ENCODE measurements at places on chromosomes 5 and 9.

DNA sequence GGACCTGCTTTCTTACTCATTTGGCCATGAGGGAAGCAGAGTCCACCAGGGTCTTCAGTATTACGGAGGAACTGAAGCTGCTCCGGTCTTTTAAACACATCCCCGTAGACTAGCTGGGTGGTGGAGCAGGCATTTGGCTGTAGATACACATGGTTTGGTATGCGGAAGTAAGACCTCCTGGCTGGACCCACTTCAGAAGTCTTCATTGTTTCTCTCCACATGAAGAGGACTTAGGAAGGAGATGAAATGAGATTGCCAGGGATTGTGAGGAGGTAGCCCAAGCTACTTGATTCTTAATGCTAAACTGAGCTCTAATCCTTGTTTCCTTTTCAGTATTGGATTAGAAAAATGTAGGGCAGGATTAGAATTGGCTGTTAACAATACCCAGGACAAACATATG is 32.9 kb downstream of the STXBP1 start:
- DNase-seq = no peak

- no peak for DNase-seq
Measured at GRCh38 chr5:113378514-113378913, 56.3 kb downstream of the TSSK1B start.

DNA sequence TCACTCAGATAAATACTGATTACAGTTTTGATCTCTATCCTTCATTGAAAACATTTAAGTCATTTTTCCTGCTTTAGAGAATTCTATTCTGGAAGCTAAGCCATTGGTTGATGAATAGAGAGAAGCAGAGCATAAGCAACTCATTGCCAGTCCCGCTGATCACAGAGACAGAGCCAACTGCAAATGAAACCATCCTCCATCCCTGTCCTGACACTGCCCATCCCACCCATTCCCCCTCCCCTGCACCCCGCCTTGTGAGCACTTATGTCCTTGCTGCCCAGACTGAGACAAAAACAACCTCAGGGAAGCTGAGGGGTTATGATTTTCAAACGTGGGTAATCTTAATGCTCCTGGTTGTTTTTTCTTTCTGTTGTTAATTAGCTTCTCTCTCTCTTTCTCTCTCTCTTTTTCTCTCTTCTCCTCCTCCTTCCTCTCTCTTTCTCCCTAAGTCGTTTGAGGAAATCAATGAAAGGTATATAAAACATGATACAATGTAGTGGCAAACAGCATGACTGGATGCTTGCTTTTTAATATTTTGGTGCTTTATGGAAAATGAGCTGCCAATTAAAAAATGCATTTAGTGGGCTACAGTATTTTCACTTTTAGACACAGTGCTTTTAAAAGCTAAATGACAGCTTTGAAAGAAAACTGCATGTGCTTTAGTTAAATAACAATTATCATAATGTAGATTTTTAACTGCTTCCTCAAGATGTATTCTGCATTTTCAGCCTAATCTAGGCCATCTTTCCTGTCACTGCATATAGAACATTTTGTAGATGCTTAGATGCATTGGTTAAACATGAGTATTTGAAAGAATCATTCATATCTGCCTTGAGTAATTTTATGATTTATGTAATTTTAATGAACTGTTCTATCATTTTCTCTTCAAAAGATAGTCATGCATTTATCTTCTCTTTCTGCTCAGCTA is 57.3 kb downstream of the CMYA5 start:
- no peak for DNase-seq

DNA sequence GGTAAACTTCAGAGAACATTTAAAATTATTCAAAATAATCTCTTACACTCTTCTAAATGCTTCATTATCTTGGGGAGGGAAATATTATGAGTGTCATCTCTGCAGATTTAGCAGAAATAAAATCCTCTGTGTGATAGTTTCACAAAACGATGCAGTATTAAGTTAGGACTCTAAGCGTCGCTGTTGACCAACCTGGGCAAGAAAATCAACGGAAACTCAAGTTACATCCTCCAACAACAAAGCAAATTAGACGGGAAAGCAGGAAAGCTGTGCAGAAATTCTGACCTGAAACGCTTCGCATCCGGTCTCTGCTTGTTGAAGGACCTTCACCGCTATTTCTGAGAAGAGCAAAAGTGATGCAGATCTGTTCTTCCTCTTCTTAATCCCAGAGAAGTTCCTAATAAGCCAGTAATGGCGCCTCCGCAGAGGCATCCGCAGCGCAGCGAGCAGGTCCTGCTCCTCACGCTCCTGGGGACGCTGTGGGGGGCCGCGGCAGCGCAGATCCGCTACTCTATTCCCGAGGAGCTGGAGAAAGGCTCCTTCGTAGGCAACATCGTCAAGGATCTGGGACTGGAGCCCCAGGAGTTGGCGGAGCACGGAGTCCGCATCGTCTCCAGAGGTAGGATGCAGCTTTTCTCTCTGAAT is at the start of gene PCDHGA6:
PCDHGA6 (plus strand) TSS at position 219 of the 645 bp plus-strand sequence; CDS start at position 412, 193 bp downstream.
- no peak for DNase-seq

DNA sequence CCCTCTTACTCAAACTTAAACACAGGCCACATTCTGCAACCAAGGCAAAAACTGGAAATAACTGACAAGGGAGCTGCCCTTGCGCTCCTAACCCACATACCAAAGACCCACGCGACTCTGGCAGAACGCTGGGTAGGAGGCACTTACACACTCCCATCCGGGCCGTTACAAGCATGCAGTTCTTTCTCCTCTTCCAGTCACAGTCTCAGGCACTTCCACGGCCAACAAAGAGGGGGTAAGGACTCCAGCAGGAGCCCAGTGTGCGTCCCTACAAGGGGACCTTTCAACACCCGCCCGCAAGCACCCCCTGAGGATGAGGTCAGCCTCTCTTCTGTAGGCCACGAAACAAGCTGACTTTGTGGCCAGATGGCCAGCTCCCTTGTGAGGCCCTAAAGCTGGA is 57.4 kb downstream of the SERINC5 start:
- DNase-seq = no peak

DNA sequence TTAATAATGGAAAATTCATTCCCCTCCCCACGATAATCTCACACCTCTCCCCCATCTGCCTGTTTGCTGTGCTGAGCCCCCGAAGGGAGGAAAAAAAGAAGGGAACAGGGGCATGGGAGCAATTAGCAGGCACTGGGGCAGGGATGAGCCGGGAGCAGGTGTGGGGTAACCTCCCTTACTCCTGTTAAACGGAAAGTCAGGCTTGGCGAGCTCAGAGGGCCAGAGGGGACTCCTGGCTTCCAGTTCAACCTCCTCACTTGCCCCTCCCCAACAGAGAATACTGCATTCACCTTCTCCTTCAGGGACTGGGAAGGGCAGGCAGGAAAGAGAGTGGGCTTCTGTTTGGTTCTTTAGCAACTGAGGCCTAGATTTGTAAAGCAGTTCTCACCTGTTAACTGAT is 1.6 kb downstream of the AFAP1L1 start:
- no peak for DNase-seq

DNA sequence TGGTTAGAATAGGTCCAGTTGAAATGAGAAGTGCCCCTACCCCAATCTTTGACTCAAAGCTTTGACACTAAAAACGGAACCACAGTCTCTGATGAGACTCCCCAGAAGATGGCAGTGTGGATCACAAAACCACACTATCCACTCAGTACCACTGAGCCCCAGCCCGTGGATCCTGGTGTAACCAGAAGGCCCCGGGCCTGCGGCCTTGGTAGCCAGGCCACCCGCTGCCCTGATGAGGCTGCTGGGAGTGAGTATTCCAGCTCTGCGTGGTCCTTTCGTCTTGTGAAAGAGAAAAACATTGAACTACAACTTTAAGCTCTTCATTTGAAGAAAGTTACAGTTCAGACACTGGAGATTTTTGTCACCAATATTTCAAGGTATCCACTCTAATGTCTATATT is 42.2 kb upstream of the FBP1 start:
- peak; percentile 32 for DNase-seq

DNA sequence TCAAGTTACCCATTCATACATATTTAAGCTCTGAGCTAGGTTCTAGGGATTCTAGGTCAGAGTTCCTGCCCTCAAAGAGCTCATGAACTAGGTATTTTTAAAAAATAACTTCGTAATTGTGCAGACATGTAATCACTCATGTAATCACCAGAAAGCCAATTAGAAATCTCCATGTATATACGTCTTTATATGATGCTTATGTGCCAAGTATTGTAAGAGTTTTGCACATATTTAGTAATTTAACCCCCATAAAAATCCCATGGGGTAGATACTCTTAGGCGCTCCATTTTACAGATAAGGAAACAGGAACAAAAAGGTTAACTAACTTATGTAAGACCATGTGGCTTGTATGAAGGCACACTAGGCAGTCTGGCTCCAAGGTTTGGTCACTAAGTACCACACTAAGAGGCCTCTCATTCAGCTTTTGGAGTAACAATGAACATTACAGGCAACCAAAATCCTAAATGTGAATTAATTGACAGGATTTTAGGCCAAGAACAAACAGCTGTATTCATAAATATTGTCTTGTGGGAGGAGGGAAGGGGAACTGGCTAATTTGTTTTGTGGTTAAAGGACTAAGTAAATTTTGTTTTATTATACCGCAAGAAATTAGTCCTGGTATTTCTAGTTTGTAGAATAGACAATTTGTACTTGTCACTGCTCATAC is 1.7 kb upstream of the OTULINL start:
- no peak for DNase-seq

DNA sequence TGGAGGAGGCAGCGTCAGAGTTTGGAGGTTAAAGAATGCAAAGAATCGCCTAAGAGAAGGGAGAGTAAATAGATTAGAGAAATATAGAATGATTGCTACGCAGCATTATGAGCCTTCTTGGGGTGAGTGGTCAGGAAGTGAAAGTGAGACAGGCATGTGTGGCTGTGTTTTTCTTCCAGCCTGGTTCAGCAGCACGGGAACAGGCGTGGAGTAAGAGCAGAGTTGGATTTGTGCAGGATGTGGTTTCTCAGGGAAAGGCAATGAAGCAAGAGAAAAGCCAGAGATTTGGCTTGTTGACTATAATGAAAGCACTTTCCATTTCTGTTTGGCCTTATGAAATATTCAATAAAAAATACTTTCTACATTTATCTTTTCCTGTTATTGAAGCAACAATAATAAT is 34.3 kb upstream of the FRMD3 start:
- no peak for DNase-seq

- no peak for DNase-seq
Measured at GRCh38 chr5:142319560-142320429, 5.0 kb downstream of the SPRY4 start.

- no peak for DNase-seq
Measured at GRCh38 chr5:45252978-45253377, 443.2 kb downstream of the HCN1 start.

DNA sequence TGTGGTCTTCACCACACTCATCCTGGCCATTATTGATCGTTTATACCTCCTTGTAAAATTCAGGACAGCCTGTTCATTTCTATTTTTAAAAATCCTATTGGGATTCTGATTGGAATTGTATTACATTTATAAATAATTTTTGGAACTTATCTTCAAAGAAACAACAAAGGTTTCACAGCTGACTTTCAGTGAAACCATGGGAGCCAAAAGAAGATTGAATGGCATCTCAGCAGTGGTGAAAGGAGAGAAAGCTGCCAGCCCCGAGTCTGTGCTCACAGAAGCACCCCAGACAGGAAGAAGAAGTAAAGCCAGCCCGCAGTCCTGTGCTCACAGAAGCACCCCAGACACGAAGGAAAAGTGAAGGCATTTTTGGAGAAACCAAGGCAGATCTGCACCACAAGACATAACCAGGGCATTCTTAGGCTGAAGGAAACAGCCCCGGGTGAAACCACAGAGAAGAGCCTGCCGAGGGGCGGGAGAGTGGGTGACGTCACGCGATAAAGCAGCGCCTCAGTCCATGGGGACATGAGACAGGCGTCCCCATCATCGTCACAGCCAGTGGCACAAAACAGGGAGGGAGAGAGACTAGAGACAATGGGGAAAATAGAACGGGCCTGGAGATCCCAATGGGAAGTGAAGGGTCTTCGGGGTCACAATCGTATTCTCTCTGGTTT is 42.5 kb upstream of the SLC9A3 start:
- DNase-seq = no peak

DNA sequence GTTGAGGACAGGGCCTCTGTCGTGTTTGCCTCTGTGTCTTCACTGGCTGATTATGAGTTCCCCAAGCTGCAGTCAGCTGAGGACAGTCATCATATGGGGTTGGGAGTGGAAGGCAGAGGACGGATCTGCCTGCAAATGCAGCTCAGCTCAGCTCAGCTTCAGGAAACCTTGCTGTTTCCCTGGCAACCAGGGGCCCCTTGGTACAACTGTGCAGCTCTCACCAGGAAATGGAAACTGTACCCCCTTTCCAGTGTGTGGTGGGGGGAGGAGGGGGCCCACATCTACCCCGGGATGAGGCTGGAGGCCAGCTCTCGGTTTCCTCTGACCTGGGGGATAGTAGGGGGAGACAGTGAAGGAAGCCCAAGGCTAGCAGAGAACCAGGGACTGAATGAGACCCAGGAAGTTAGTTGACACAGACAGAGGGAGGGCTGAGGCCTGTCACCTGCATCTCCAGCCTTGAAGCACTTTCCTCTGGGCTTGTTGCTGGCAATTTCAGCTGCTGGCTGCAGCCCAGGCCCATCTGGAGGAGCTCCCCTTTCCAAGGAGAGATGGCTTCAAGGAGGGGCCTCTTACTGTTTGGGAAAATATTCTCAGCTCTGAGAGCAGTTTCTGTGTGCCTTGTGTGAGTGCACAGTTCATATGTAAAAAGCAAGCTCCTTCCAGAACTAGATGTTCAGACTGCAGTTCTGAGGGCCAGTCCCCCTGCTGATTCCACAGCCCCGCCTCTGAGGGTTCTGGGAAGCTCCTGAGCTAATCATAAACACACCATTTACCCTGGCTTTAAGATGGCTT is 6.9 kb downstream of the ANXA6 start:
- peak; percentile 61 for DNase-seq

- no peak for DNase-seq
Measured at GRCh38 chr9:33166231-33167083, 679 bp downstream of the B4GALT1 start.

DNA sequence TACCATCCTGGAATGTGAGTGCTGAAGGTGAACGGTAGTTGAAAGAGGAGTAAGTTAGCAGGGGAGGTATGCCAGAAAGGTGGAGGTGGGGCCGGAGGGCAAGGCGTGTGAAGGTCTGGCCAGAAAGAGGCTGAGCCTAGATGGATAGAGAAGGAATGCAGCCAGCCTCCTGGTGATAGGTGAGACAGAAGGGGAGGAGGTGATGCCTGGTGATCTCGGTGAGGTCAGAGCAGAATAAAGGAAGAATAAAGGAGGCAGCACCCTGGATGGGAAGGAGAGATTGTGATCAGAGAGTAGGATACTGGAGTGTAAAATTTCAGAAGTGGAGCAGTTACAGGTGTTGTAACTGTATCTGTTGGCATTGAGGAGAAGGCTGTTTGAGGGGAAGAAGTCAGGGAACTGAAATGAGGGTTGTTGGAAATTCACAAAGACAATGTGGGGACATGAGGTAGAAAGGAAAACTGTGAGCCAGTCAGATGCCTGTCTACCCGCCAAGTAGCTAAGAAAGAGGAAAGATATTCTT is 2.0 kb downstream of the GNG10 start:
- no peak for DNase-seq

- DNase-seq = no peak
Measured at GRCh38 chr9:96187151-96187555, 114.8 kb downstream of the HSD17B3 start.

Measured in activated T-cell treated with anti-CD3 and anti-CD28 coated beads for 1 hour (primary cell).